ENCODE measurements at places on chromosomes 6 and 20.

DNA sequence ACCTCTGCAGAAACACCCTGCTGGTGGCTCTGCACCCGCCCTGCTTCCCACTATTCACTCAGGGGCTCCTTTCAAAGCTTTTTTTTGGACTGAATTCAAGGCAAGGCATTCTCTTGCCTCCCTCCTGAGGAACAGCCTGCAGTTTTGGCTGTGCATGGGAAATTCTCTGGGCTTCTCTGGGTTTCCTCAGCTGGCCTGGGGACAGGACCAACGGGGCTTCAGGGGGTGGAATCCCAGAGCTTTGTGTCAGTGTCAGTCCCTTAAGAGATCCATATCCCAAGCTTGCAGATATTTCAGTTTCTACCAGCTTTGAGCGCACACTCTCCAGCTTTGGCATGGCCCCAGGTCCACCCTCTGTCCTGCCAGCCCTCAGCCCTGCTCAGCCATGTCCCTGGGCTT is 2.0 kb downstream of the SCRT2 start:
- DNase-seq = no peak

GRCh38 chr6:170346649-170347048 is 40.1 kb downstream of the FAM120B start:
- DNase-seq = no peak

- DNase-seq = no peak
Observed at GRCh38 chr6:21340573-21340972, 253.0 kb upstream of the SOX4 start.

- DNase-seq = no peak
Observed at GRCh38 chr6:20837189-20837588, 302.9 kb downstream of the CDKAL1 start.

- no peak for DNase-seq
Observed at GRCh38 chr6:87075168-87075567, 19.7 kb downstream of the CGA start.

DNA sequence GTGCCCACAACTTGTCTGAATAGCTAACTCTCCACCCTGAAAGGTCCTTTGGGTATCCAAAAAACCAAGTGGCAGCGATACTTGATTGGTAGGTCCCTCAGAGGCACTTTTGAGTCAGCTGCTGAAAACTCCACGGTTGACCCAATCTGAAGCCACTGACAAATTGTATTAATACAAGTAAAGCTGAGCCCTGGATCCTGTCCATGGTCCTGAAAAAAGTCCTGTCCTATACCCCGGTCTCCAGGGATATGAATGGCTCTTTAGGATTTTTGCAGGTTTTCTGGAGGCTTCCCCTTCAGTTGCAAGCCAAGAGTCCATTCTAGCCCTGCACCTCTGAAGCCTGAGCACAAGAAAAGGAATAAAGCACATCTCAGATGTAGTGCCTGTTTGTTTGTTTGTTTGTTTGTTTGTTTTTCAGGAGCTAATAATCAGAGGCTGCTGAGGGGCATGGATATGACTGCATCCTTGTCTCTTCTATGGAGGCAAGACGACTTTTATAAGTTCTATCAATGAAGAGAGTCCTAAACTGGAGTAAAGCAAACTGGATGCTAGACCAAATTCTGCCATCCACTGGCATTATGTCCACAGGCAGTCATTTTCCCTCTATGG is 1.7 kb upstream of the SLC12A5 start:
- DNase-seq = no peak

DNA sequence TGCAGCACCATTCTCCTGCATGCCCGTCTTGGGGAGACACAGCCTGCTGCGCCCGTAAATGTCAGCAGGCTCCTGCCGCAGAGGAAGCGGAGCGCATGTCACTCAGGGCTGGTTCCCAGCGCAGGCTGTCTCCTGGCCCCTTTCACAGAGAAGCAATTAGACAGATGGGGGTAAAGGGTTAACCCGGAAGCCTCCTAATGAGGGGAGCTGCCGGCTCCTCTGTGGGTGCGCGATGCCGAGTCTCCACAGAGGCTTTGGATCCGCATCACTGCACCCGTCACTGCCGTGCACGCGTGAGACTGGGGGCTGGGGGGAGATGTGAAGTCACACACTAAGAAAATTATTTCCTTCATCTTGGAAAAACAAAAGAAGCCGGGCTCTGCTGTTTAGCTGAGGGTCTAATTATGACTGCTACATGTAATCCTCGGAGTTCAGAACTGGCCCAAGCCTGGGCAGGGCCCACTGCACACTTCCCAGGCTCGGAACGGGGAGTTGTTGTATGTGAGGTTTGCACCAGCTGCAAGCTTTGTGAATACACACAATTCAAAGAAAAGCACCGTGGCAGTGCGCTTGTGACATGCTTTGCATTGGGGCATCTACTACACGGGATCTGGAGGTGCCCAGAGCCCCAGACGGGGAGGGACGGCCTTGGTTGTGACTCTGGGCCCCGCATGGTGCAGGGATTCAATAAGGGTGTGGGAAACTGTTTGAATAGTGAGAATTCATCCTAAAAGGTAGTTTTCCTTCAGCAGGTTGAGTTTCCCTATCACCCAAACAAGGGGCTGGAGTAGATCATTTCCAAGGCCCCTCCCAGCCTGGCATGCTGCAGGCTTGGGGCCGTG is 331.6 kb downstream of the TAF4 start:
- no peak for DNase-seq

GRCh38 chr20:728256-728944 is 39.9 kb downstream of the SLC52A3 start:
- DNase-seq = no peak

DNA sequence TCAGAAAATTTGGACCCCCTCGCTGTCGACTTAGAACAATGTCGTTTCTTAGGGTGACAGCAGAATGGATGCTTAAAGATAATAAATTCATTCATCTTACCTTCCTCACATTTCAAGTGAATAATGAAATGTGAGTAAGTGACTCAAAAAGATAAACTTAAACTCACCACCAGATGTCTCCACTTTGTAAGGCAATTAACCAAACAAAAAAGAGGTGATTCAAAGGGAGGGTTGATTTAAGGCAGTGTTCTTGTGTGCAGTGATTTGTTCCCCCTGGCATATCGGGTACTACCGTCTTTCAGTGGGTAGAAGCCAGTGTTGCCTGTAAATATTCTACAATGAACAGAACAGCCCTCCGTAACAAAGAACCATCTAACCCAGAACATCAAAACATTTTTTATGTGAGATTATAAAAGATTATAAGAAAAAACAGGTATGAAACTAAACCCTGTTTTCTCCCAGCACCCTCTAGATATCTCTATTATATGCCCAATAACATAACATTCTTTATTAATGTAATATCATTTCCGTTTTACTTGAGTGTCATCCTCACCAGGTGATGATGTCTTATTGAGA is 589.7 kb downstream of the CBLN4 start:
- DNase-seq = no peak

DNA sequence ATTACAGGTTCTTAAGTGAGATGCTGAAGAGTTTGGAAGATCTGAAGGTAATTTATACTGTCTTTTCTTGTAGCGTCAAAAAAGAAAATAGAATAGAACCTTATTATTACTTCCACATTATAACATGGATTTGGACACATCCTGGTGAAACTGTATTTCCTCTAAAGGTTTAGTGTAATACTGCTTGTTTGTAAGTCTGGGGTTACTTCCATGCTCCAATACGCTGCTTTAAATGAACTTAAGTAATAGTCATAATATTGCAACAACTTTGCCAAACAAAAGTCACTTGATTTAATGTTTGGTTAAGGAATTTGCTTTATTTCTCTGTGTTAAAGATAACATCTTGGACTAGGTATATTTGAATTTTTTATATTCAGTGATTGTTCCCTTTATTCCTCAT is 11.5 kb upstream of the SNRNP48 start:
- DNase-seq = no peak

- no peak for DNase-seq
Observed at GRCh38 chr6:169269180-169270076, 15.8 kb upstream of the THBS2 start.

GRCh38 chr6:94129926-94130325 is 710.6 kb upstream of the EPHA7 start:
- DNase-seq = no peak

DNA sequence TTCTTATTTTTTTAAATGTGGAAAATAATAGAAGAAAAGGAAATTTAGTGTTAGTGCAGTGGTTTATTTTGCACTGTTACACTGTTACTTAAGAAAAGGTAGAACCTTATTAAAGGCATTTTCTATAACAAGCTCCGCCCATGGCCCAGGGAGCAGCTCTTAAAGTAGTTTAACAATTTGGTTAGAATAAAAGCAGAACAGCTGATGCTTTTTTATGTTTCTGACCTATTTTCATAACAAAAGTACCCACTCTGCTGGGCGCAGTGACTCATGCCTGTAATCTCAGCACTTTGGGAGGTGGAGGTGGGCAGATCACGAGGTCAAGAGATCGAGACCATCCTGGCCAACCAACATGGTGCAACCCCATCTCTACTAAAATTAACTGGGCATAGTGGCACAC is 32.6 kb downstream of the DSTN start:
- no peak for DNase-seq

DNA sequence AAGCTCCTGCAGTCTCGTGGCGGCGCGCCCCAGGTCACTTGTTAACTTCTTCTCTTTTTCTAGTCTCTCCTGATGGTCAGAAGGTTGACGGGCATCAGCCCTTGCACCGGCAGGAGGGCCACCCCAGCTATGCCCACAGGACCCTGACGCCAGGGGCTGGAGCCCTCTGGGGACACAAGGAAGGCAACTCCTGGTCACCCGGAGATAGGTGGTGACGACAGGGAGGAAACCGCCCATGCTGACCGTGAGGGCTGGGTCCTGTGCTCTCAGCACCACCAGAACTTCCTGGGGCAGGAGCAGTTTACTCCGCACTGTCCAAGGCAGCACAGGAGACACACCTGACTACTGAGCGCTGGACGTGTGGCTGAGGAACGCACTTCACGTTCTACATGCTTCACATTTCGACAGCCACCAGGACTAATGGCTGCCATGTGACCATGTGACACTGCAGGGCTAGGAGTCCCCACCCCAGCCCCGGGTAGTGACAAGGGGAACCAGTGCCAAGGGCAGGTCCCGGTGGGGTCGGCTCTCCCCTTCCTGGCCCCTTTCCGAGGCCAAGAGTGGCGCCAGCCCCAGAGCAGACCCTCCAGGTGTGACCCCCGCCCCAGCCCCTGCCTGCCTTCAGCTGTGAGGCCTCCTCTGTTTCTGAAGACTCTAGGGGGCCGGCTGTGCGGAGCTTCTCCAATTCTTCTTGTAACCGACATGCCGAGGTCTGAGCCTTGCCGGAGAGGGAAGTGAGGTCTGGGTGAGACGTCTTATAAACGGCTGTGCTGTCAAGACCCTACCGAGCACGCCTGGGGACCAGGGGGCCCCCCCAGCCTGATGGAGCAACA is 45.2 kb downstream of the DSTN start:
- DNase-seq = no peak

DNA sequence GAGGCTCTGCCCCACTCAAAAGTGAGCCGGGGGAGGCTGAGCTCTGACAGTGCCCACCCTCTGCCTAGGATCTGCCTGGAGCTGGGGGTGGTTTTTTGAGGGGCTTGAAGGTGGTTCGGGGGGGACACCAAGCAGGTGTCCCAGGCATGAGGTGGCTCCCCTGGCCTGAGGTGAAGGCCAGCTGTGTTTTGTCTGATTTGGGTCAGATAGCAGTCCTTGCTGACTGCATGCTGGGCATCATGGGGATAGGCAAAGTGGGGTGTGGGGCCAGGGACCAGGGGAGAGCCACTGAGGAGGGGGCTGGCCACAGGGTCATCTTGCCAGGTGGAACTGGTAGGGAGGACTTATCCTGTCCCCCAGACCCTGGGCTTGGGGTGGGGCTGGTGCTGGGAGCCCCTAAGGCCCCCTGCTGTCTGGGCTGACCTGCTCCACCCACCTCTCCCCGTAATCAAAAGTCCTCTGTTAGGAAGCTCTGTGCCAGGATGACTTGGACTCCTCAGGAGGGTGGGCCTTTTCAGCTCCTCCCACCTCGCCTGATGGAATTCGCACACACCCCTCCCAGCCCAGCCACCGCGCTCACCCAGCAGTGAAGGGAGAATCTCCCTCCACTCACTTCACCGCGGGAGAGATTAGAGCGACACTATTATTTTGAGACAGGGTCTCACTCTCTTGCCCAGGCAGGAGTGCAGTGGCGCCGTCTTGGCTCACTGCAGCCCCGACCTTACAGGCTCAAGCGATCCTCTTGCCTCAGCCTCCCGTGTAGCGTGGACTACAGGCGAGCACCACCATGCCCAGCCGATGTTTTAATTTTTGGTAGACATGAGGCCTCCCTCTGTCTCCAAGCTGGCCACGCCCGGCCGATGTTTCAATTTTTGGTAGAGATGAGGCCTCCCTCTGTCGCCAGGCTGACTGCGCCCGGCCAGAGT is 1.5 kb upstream of the COL9A3 start:
- no peak for DNase-seq

GRCh38 chr20:62142252-62143080 is 728 bp downstream of the PSMA7 start:
- no peak for DNase-seq

DNA sequence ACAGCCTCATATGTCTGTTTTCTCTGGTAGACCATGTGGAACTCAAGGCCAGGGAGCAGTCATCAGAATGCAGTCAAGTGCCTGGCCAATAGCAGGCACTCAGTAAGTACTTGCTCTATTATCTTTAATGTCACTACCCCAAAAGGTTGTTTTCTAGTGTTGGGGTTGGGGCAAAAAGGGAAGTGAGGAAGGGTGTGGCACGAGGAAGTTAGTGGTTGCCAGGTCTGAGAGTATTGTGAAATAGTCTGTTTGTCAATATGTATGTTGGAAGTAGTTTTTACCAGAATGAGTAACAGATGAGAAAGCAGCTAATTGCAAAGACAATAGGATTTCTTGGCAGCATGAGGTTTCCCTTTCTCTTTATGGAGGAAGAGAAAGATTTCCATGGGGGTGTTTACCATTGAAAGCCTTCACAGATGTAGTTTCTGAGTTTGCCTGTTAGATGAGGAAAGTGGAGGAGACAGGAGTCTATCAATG is 59.5 kb upstream of the ARMH2 start:
- no peak for DNase-seq

GRCh38 chr6:129621252-129621651 is 88.7 kb downstream of the ARHGAP18 start:
- DNase-seq = no peak

DNA sequence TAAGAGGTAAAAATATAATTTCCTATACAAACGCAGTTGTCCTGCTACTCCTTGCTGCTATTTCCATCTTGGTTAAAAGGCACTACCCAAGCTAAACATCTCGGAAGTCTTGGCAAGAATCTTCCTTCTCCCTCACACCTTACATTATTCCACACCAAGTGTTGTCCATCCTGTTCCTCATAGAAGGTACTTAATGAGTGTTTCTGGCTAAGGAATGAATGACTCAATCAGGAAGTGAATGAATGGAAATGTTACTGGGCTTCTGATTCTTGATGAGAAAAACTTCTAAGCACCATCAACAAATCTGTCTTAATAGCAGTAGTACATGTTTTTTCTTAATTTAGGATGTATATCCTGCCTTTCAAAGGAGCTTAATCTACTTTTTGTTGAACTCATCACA is 40.6 kb upstream of the RSPO3 start:
- DNase-seq = no peak

- DNase-seq = no peak
Observed at GRCh38 chr6:44451803-44452695, 64.5 kb downstream of the CDC5L start.

- no peak for DNase-seq
Observed at GRCh38 chr6:86707545-86708120, 229.7 kb upstream of the HTR1E start.

Data from activated CD4-positive, CD25-positive, alpha-beta regulatory T cell treated with anti-CD3 and anti-CD28 coated beads, Interleukin-2, amount 50 U/mL, for 16 hours (primary cell).